ENCODE measurements at places on chromosomes 7 and 10.

- no peak for DNase-seq
These were observed 45.8 kb upstream of the AQP1 start for GRCh38 chr7:30865821-30866220.

DNA sequence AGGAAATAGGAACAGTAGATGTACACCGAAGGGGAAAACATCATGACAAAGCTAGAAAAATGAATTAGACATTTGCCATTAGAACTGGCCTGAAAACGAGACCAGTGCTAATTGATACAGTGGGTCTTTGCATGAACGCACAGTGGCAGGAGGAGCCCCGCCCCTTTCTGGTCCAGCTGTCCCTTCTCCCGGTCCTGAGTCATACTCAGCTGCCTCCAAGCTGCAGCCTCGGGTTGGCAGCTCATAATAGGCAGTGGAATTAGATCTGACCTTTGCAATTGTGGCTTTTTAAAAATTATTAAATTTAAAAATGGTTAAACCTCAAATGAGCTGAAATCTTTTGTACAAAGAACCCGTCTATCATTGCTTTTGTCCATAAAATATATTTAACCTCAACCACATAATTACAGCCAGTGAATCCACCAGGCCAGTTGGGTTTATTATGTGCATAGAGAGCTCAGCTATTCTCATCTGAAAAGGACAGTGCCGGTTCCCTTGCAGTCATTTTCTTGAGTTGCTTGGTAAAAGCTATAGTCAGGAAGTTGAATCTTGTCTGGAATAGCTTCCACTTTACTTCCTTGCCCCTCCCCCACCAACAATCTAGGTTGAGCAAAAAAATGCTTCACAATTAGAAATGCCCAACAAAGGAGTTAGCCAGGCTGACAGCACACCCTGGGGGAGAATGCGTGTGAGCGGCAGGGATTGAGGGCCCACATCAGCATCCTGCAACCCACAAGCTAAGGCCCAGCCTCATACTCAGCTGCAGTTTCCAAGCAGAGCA lies 147.1 kb downstream of the BUB3 start:
- no peak for DNase-seq

DNA sequence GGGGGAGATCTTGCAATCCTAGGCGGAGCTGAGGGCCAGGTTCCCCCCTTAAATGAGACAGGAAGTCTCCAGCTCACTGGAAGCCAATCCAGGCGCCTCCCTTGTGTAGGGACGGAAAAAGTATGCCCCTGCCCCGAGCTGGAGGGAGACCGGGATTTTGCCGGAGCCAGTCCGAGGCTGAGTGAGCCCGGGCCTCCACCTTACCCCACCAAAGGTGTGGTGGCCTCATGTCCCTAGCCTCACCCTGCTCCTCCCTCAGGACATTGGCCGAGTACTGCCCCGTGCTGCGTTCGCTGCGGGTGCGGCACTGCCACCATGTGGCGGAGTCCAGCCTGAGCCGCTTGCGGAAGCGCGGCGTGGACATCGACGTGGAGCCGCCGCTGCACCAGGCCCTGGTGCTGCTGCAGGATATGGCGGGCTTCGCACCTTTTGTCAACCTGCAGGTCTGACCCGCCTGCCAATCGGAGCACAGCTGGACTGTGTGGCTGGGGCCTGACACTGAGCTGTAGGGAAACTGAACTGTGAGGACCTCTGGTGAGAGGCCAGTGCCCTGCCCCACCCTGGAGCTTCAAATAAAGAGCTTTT lies 2.0 kb downstream of the FBXL15 start:
- DNase-seq = no peak

DNA sequence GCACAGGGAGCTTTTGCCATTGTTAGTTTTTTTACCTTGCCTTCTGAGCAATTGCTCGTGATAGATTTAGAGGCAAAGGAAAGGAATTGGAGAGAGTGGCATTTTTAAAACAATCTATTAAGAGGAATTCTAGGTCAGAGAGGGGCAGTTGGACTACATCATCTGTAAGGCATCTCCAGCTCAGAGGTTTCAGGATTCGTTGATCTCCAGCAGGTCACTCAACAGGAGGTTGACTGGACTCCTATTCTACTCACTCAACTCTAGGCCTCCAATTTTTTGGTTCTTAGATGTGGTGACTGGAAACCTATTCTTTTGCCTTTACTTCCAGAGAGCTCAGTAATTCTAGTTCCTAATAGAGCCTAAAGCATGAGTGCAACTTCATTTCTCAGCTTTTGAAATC lies 42.8 kb downstream of the TBXAS1 start:
- DNase-seq = no peak

- DNase-seq = no peak
These were observed 12.2 kb downstream of the TAS2R60 start for GRCh38 chr7:143455491-143455890.

- no peak for DNase-seq
These were observed 16.4 kb downstream of the STAMBPL1 start for GRCh38 chr10:88896372-88896993.

- no peak for DNase-seq
These were observed 38.2 kb downstream of the TNS3 start for GRCh38 chr7:47543714-47544113.

DNA sequence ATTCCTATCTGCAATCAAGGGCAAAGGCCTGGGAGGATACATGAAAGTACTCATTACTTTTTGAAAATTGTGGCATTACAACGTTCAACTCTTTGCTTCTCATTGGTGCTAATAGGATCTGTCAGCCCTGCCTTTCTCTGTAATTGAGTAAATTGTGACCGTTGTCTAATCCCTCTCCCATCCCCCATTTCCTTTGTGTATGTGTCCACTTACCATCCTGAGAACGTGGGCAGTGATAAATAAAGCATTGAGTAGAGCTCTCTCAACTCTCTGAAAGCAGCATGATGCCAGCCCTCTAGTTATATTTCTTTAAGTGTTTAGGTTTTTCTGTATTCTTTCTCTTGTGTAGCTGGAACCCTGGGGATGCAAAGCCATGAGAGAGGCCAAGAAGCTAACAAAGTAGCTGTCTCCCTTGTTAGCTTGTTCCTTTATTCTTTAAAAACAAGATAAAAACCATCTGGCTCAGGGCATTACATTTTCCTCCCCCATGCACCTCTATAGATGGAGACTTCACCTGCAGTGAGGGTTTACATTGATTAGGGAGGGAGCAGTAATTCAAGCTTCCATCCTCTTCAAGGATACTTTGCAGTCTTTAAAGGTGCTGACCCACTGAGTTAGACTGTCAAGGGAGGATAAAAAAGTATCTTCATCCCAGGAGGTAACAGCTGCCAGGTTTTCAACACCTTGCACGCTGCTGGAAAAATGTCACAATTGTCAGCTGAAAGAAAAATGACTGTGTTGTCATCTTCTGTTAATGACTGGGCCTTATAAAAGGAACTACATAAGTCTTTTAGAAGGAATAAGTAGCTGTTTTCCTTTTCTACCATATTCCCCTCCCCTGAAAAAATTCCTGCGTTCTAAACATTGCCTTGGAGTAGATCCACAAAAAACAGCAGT lies 112.3 kb downstream of the BTRC start:
- no peak for DNase-seq

- DNase-seq = no peak
These were observed 1.8 kb downstream of the ARMC10 start for GRCh38 chr7:103076764-103077163.

- no peak for DNase-seq
These were observed 13.3 kb downstream of the ZCCHC24 start for GRCh38 chr10:79431891-79432831.

DNA sequence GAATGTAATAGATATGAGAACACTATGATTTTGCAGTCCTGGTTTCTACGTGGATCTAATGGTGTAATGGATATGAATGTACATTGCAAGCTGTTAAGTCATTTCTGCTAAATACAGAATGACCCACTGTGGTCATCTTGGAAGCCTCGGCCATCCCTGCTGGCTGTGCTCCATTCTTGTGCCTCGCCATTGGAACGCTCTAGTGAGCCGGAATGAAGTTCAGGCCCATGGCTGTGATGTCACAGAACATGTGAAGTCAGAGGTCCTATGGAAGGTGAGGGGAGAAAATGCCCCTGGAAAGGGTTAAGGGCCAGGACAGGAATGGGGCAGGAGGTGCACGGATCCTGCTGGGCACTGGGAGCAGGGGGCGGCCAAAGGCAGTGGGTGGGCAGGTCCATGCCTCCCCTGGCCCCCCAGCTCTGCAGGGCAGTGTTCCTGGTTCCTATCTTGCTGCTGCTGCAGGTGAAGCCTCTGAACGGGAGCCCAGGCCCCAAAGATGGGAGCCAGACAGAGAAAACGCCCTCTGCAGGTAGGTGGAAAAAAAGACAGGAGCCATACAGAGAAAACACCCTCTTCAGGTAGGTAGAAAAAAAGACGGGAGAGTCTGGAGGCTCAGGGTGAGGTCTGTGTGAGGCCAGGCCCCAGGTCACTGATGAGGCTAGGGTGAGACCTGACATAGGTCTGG lies at the start of gene LLCFC1:
LLCFC1 (plus strand) TSS at position 259 of the 685 bp plus-strand sequence; CDS start at position 397, 138 bp downstream.
- no peak for DNase-seq

DNA sequence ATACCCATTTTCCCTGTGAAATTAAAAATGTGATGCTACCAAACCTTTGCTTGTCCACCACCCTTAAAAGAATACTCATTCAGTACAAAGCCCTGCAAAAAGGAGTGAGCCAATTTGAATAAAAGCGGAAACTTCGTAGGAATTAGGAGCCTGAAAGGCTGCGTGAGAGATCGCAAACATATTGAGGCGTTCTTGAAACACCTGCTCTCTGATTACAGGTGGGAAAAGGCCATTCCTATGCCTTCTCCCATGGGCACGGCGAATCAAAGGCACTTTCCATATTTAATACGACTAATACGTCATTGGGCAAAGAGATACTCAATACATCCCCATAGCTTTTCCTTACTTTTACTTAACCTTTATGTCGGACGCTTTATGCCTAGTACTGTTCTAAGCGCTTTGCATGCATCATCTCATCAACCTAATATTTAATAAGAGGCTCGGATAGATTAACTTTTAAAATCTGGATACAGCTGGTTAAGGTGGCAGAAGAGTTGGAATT lies 30.9 kb upstream of the KMT2E start:
- no peak for DNase-seq

GRCh38 chr7:95433952-95434556 lies 774 bp downstream of the PON2 start:
- DNase-seq = no peak

GRCh38 chr10:3427950-3428354 lies 255.4 kb upstream of the PITRM1 start:
- DNase-seq = no peak

GRCh38 chr7:37354656-37355131 lies 94.0 kb downstream of the ELMO1 start:
- peak; percentile 47 for DNase-seq

DNA sequence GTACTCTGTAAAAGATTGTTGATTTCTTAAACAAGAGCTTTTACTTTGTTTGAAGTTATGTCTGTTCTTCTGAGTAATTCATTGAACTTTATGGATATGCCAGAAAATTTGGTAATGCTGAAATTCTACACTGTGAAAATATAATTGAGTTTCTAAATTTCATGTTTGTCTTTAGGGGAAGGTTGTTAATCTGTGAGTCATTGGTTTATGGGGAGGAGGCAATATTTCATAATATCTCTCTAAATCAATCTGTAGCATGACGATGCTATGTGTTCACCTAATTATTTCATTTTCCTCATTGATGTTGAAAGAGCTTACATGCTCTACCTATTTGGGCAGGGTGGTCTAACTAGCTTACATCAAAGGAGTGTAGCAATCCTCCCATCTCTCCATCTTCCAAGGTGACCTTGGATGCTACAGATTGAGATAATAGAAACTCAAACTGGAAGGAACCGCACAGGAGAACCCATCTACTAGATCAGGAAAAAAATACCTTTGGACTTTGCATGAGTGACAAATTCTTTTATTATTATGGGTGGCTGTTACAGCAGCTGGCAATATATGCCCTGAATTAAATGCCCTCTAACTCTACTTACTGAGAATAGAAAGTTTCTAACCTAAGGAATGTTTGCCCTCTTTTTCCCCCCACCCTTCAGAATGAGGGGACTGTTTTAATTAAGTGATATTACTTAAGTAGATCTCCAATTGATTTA lies 8.4 kb upstream of the SNX13 start:
- no peak for DNase-seq

GRCh38 chr10:14330388-14331061 lies at the start of gene FRMD4A:
TSS of gene FRMD4A (minus strand) at chr10:14330924.
- DNase-seq = no peak

DNA sequence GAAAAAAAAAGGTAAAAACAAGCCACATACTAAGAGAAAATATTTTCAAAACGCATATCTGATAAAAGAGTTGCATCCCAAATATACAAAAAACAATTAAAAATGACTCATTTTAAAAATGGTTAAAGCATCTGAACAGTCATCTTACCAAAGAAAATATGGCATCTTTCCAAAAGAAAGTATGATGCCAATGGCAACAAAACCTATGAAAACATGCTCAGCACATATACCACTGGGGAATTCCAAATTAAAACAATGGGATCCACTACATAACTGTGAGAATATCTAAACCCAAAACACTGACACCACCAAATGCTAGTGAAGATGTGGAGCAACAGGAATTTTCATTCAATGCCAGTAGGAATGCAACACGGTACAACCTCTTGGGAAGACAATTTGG lies 39.3 kb downstream of the VSTM2A start:
- no peak for DNase-seq

GRCh38 chr10:95650232-95650631 lies 6.3 kb downstream of the ALDH18A1 start:
- no peak for DNase-seq

- no peak for DNase-seq
These were observed 10.7 kb downstream of the BUD31 start for GRCh38 chr7:99419323-99420021.

DNA sequence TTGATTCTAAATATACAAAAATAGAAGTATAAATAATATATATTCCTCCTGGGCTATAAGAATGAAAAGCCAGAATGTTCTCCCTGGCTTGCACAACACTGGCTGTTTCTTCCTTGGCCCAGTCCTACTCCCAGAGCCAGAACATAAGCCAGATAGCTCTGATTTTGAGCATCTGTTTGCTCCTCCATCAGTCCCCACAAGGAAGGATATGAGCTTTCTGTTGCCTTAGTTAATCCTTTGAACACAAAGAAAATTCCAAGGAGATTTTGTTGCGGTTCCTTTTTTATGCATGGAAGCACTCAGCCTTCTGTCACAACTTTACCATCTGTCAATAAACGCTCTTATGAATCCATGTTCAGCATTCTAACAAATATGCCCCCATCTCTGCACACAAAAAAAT lies 361.8 kb downstream of the IPMK start:
- no peak for DNase-seq

DNA sequence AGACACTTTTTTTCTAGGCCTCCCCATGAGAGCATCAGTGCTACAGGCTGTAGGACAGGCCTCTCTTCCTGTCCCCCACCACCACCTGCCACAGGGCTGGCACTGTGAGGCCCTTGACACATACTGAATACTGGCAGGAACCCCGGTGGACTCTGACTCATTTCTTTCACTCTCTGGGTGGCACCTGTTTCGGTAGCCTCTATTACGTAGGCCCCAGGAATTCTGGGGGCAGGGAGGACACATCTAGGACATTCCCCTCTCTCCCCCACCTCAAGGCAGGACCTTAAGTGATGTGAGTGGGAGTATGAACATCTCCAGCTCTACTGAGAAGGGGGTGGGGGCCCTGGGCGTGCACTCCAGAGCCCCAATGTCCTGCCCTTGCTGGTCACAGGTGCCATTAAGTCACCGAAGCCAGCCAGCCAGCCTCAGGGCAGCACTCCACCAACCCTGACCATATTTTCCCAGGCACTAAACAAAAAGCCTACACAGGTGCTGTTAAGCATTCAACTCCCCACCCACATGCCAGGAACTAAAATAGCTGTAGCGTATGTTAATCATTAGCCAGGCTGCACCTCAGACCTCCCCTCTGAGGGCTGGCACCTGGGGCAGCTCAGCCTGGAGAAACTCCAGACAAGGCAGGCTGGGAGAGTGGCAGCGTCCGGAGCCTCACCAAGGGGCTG lies 8.9 kb downstream of the ANXA11 start:
- DNase-seq = peak; percentile 64

GRCh38 chr7:46283852-46284251 lies 362.8 kb upstream of the IGFBP3 start:
- no peak for DNase-seq

All from stimulated activated CD4-positive, alpha-beta T cell treated with anti-CD3 and anti-CD28 coated beads, Interleukin-12 subunit alpha, Interleukin-12 subunit beta, amount 100 ng/mL, for 24 hours (primary cell).